DMS 273 treated with DMSO at 0.1 percent for 48 hours (cell line): ENCODE measurements at places on chromosomes 3 and 15.

GRCh38 chr15:64524778-64525177 lies 64.4 kb downstream of the ZNF609 start:
- DNase-seq = no peak

DNA sequence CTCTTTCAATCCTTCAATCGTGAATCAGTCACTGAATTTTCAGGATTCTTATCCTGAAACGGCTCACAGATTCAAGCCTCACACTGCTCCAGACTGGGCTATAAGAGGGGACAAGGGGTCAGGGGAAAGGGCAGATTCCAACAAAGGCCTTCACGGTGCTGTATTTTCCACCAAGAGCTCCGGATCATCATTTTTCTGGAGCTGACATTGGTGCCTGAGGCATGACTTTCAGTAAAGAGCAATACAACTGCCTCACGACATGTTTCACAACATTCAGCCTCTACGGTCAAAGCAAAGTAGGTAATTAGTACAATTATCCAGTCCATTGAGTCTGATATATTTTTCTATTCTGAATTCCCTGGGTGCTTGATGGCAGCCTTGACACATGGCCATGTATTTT lies 185.0 kb upstream of the PRICKLE2 start:
- no peak for DNase-seq

GRCh38 chr15:50280271-50280670 lies 14.7 kb upstream of the HDC start:
- DNase-seq = no peak

- DNase-seq = no peak
Measured at GRCh38 chr3:107975529-107976201, 115.2 kb downstream of the CD47 start.

DNA sequence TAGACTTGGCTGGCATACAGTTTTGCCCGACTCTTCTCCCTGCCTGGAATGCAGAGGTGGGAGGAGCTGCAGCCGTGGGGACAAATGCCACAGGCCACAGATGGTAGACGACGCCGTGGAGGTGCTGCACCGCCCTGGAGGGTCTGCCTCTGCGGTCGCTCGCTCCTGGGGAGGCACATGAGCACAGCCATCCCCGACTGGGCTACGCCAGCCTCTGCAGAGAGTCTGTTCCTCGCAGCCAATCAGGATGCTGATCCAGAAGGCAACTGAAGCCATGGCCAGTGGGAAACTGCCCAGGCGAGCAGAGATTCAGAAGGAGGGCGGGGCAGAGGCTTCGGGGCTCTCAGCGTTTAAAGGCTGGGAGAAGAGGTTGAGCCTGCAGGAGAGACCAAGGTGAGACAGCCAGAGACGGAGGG lies 11.9 kb upstream of the LRRC15 start:
- no peak for DNase-seq

- no peak for DNase-seq
Measured at GRCh38 chr3:16370872-16371740, 106.1 kb downstream of the OXNAD1 start.

DNA sequence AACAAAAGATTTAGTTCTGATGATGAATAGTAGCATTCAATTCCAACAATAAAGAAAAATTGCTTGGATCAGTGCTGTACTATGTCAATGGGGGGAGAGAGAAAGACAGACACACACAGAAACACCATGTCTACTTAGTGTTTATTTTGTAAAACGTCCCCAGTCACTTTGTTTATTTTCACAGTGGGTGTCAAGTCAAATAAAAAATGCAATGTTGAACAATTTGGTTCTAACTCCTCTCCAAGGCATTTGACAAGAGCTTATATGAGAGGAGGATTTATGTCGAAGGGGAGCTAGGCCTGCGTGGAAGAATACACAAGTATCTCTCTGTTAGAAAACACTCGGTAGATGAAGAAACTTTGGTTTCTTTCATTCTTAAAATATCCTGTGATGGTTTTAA lies 201.7 kb upstream of the SLC2A2 start:
- DNase-seq = no peak

DNA sequence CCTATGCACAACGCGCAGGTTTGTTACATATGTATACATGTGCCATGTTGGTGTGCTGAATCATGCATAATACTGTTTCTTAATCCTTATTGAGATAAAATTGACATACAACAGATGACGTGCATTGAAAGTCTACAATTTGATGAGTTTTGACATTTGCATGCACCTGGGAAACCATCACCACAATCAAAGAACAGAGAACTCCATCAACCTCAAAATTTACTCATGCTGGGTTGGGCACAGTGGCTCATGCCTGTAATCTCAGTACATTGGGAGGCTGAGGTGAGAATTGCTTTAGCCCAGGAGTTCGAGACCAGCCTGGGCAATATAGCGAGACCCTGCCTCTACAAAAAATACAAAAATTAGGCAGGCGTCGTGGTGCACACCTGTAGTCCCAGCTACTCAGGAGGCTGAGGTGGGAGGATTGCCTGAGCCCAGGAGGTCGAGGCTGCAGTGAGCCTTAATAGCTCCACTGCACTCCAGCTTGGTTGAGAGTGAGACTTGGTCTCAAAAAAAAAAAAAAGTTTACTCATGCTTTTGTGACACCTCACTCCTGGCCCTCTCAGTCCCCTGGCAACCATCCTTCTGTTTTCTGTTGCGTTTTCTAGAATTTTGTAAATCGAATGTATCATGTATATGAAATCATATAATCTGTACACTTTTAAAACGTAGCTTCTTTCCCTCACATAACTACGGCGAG lies 56.6 kb downstream of the BHLHE40 start:
- no peak for DNase-seq

DNA sequence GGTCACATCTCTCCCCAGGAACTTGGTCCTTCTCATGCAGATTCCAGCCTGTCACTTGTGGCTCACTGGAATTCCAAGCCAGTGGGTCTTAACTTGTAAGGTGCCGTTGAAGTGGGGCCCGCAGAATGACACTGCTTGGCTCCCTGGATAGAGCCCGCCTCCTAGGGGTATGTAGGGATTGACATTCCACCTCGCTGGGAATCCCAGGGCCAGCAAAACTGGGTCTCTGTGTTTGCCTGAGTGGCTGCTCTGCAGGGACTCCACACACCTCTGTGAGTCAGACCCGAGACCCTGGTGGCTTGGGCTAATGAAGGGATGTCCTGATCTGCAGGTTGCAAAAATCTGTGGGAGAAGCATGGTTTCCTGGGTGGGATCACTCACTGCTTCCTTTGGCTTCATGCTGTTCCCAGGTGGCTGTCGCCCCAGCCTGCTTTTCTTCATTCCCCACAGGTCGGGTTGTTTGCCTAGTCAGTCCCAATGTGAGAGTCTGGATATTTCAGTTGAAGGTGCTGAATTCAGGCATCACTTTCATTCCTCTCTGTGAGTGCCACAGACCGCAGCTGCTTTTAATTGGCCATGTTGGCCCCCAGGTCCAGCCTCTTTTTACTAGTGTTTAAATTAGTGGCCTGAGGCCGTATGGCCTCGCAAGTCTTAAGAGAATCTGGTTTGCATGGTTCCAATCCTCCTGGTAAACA lies 156.0 kb upstream of the TRIM42 start:
- no peak for DNase-seq
